Large intestine (tissue), 12 donors: ENCODE measurements at places on chromosomes 13 and 19.
A peak's percentile ranks its signal among the peaks of the same experiment; 100 is the strongest.

DNA sequence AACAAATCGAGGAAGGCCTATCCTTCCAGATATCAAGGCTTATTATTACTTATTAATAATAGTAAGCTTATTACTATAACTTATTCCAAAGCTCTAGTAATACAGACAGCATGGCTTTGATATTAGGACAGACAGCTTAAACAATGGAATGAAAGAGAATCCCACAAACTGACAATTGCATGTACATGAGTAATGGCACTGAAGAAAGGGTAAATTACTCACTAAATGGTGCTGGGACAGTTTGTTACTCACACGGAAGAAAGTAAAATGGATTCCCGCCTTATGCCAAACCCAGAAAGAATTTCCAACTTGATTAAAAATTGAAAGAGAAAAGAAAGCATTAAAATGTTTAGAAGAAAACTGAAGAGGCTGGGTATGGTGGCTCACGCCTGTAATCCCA, 60.3 kb downstream of the MIPEP start:
- no peak for DNase-seq

DNA sequence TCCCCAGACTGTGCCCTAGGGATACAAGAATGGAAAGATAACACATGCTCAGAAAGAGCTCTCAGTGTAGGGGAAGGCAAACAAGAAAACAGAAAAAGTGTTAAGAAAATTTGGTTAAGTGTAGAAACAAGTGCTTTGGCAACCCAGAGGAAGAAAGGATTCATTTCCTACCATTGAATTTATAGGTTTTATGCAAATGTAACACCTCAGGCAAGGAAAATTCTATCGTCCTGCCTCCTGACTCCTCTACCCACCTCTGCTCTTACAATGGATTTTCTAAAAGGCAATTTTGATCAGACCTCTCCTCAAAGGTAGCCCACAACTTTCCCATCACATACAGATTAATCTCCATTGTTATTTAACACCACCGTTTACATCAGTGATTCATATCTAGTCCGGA, 298.7 kb downstream of the RFC3 start:
- DNase-seq: no peak

GRCh38 chr19:3333662-3334061, 32.7 kb upstream of the NFIC start:
- no peak for DNase-seq

GRCh38 chr19:45455707-45456499, 11.9 kb upstream of the FOSB start:
- DNase-seq: peak; percentile 98

DNA sequence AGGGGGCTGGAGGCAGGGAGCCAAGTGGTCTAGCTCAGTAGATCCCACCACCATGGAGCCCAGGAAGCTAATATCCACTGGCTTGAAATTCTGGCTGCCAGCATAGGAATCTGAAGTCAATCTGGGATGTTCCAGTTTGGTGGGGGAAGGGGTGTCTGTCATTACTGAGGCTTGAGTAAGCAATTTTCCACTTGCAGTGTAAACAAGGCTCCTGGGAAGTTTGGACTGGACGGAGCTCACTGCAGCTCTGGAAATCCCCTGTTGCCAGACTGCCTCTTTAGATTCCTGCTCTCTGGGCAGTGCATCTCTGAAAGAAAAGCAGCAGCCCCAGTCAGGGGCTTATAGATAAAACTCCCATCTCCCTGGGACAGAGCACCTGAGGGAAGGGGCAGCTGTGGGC, 349.2 kb upstream of the KLHL1 start:
- no peak for DNase-seq

- DNase-seq: no peak
These were observed 25.8 kb downstream of the CFAP97D2 start for GRCh38 chr13:114204894-114205293.

DNA sequence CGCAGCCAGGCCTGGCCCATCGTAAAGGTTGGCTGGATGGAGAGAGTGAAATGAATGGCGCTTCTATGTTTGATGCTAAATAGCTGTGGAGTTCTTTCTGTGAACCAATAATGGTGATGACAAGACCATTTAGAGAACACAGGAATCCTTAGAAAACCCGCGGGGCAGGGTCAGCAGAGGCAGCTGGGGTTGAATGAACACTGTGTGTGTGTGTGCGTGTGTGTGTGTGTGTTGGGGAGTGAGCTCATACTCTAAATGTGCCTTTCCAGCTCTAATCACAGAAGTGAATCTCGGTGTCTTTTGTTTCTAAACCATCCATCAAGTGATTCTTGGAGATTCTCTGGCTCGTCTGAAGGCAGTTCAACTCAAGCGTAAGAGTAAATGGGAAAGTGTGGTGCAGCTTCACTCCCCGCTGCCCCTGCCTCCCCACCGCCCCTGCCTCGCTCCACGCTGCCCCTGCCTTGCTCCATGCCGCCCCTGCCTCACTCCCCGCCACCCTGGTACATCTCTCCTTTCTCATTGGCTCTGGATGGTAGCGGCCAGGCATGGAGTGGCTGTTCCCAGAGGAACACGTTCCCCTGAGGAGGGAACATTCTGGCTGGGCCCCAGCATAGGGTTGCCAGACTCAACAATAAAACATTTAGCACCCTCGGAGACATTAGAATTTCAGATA, 21.2 kb downstream of the TMPRSS9 start:
- DNase-seq: peak; percentile 19

DNA sequence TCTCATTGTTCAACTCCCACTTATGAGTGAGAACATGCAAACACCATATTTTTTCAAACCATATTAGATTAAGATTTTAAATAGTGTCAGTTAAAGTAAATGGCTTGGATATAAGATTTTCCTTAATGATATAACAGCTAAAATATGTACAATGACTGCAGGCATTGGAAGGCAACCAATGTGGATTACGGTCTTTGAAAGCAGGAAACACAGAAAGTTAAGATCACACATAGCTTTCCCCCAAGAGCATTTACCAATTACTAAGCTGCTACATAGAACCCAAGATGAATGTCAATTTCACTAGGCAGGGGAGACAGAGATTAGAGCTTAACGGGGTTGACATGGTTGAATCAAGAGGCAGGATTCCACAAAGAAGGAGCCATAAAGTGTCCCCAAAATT, 173.2 kb upstream of the TRPC4 start:
- no peak for DNase-seq

- peak; percentile 57 for DNase-seq
These were observed 18.1 kb upstream of the GTF3A start for GRCh38 chr13:27406178-27406939.

DNA sequence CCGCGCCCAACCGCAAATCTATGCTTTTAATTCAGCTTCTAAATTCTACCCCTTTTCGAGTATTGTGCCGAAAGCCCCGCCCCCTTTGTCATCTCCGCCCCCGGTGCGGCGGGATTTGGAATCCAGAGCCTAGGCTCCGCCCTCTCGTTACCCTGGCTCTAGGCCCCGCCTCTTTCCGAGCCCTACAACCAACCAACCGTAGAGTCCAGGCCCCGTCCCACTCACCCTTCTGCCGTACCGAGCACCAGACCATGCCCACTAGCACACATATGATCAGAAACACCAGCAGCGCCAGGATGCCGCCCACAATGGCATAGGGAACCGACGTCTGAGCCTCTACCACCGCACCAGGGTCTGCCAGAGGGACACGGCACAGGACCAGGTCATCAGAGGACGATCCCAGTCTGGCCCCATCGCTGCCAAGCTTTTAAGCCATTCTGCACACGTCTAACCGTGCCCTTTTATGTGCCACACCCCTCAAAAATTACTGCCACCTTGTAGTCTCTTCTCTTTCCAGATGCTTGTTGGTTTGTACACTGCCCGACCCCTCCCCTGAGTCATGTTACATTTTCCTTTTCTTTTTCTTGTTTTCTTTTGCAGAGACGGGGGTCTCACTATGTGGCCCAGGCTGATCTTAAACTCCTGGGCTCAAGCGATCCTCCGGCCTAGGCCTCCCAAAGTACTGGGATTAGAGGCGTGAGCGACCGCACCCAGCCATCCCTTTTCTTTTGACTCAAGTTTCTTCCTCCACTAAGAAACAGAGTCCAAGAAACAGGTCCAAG, 4.7 kb upstream of the ZNF428 start:
- no peak for DNase-seq

- no peak for DNase-seq
These were observed 342.7 kb upstream of the SGCG start for GRCh38 chr13:22837980-22838647.

DNA sequence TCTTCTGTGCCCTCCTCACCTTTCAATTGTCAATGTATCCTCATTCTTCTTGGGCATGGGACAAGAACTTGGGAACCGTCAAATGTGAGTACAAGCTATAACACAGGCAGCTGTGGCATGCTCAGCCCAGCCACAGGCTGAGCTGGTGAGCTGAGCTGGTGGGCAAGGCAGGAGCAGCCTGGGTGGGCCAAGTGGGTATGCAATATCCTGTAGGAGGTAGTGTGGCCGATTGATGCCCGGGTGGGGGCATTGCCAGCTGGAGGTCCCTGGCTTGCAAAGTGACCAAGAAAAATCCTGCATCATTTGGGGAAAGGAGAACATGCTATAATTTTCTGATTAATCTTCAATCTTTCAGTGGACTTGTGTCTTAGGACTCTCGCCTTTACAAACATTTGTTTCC, 507.2 kb upstream of the SLC10A2 start:
- no peak for DNase-seq

GRCh38 chr13:91586609-91587008, 188.2 kb downstream of the GPC5 start:
- no peak for DNase-seq

GRCh38 chr13:36428086-36428485, 4.2 kb upstream of the CCNA1 start:
- no peak for DNase-seq

DNA sequence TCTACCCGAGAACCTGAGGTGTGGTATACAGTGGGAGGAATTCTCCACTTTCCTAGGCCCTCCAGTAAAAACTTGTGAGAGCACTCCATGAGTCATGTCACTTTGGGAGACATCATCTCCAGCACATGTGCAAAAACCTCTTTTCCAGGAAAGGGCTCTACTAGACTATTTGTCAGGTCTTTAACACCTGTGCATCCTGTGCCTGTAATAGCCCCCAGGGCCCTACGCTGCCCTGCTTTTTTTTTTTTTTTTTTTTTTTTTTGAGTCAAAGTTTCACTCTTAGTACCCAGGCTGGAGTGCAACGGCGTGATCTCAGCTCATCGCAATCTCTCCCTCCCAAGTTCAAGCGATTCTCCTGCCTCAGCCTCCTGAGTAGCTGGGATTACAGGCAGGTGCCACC, 1.7 kb upstream of the ERVV-1 start:
- DNase-seq: no peak

DNA sequence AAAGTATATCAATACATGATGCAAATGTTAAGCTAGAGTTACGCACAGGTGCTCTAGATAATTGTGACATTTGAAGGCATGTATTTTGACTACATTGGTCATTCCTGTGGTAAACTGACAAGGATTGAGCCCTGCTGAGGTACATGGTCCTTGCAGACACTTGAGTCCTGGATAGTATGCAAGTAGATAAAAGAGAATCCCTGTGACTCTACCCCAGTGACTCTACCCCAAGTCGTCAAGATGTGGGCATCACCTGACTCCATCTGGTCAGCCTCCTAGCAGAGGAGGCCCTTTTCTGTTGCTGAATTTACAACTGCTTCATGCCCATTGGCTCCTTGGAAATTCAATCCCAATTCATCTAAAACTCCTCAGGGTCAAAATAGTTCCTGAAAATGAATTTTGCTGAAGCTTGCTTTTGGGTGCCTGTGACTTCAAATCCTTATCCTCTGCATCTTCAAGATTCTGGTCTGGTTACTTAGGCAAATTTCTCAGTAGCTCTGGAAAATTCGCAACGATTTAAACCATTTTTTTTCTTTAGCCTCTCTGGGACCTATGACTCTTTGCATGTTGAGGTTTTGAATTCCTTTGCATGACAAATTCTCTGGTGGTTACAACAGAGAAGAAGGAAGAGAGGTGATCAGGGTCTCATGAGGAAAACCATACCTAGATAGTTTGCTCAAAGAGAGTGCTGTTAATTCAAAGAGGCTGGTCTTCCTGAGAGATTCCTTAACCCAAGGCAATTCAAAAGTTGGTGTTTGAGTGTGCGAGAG, 422.1 kb downstream of the FGF9 start:
- no peak for DNase-seq

GRCh38 chr13:36124236-36124822, 6.9 kb downstream of the DCLK1 start:
- DNase-seq: no peak

GRCh38 chr13:87147076-87147475, 524.1 kb upstream of the SLITRK5 start:
- DNase-seq: no peak

DNA sequence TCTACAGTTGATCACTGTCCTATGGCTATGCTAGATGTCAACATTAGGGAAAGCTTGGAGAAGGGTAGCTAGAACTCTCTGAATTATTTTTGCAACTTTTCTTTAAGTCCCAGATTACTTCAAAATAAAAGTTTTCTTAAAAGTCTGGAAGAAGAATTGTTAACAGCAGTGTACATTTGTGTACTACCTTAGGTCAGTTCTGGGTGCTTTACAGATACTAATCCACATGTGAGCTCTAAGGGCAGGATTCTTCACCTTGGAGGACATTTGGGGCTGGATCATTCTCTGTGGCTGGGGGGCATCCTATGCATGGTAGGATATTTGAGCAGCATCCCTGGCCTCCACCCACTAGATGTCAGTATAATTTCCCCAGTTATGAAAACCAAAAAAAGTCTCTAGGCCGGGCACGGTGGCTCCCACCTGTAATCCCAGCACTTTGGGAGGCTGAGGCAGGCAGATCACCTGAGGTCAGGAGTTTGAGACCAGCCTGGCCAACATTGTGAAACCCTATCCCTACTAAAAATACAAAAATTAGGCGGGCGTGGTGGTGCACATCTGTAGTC, 2.8 kb downstream of the BRME1 start:
- DNase-seq: no peak

- DNase-seq: no peak
These were observed 38.6 kb upstream of the SEMA6B start for GRCh38 chr19:4597975-4598671.

DNA sequence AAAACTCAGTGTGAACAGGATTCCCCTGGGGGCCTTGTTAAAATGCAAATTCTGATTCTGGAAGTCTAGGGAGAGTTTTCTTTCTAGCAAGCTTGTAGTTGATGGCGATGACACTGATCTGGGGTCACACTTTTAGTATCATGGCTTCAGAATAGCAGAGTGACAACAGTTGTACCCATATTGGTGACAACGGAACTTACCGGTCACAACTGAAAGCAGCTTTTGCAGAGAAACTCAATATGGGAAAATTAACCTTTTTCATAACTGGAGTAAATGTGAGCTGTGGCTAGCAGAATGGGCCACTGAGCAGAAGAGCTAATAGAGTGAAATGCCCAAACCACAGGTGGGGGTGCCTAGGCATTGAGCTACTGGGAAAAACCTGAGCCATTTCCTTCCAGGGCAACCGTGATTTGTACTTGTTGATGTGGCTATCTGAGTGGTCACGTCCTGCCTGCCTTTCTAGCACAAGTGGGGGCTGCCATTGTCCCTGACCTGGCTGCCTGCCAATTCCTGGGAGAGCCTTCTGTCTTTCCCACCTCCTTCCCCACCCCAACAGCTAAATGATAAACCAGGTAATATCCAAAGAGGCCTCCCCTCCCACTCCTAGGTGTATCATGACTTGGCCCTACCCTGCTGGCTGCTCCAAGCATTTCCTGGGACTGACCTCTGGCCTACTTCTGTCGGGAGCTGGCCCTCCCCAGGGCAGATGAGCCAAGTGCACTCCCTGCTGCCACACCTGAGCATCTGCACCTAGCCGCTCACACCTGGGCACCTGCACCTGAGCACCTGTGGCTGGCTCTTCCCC, 1.7 kb upstream of the SLC10A2 start:
- peak; percentile 89 for DNase-seq
